G401 (cell line): ENCODE measurements at places on chromosomes 2 and 18.
A peak's percentile ranks its signal among the peaks of the same experiment; 100 is the strongest.

DNA sequence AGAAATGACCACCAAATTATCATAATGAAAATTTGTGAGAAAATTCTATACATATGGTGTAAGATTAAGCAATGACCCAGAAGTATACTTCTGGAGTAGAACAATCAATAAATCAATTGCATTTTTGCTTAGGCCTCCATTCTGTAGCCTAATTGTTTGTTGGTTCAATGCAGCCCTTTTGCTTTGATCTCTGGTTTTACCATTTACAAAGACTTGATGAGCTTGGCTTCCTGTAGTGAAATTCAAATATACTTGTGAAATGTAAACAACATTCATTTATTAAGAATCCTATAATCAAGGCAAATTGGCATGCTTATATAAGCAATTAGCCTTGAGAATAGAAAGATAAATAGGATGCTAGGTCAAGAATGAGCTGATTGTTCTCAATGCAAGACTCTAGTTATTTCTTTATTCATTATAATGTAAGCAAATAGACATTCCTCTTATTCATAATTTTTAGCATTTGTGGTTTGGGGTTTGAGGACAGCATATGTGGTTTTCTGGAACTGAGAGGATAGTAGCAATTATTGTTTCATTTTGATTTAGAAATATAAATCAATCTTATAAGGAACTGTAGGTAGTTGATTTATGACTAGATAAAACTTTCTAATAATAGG, 9.7 kb downstream of the FMNL2 start:
- DNase-seq, result no peak

DNA sequence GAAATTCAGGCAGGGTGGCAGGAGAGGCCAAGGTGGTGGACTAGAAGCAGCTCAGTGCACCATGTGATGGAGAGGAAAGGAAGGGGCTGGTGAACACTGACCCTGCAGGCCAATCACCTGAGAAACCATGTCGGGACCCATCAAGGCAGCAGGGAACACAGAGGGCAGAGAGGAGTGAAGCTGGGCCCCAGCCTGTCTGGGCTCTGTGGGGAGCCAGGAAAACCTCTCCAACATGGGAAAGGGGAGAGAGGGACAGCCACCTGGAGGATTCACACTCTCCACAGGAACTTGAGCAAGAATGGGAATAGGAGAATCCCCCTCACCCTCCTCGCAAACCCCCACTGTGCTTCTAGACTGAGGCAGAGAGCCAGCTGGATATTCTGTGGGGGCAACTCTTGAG, 85.5 kb upstream of the CYP26B1 start:
- no peak for DNase-seq

- no peak for DNase-seq
These were observed 1348.0 kb upstream of the PIK3C3 start for GRCh38 chr18:40606996-40607395.

DNA sequence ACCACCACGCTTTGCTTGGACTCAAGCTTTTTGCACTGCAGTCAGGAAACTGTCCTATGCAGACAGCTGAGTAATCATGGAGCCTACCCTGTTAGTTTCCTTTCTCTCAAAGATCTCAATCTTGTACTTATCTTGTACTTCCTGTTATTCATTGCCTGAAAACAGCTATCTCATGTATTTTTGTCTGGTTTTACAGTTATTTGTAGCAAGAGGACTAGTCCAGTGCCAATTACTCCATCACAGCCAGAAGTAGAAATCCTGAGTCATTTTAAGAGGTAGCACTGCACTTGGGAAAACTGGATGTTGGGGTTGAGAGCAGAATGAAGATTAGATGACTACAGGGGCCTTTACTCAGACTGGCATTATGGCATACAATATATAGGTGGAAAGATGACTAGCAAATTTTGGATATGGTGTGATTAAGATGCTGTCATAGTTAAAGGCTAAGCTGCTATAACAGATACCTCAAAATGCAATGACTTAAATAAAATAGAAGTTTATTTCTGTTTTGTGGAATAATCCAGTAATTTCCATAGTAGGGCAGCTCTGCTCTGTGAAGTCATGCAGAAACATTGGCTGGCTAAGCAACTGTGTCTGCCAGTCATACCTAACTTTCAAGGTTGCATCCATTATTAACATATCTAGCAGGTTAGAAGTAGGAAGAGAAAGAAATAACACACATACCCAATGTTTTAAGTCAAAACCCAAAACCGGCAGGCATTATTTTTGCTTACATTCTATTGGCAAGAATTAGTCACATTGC, 21.1 kb upstream of the CHMP3 start:
- DNase-seq, result no peak

DNA sequence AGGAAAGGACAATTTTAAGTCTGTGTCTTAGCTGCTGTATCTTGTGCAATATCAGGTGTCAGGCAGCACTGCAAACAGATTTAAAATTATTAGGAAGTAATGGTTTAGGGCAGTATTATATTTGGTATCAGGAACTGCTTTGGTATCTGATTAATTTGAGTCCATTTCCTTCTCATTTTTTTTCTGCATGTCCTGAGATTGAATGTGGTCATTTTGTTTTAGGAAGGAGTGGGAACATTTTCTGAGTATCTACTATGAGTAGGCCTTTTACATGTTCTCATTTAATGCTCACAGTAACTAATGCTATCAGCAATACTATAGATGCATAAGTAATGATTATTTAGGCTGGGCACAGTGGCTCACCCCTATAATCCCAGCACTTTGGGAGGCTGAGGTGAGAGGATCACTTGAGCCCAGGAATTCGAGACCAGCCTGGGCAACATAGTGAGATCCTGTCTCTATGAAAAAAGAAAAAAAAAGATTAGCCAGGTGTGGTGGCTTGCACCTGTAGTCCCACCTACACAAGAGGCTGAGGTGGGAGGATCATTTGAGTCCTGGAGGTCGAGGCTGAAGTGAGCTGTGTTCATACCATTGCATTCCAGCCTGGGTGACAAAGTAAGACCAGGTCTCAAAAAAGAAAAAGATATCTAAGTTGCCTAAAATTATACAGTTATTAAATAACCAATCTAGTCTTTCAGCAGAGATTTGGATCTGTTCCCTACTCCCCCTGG, 4.7 kb downstream of the FMNL2 start:
- no peak for DNase-seq

DNA sequence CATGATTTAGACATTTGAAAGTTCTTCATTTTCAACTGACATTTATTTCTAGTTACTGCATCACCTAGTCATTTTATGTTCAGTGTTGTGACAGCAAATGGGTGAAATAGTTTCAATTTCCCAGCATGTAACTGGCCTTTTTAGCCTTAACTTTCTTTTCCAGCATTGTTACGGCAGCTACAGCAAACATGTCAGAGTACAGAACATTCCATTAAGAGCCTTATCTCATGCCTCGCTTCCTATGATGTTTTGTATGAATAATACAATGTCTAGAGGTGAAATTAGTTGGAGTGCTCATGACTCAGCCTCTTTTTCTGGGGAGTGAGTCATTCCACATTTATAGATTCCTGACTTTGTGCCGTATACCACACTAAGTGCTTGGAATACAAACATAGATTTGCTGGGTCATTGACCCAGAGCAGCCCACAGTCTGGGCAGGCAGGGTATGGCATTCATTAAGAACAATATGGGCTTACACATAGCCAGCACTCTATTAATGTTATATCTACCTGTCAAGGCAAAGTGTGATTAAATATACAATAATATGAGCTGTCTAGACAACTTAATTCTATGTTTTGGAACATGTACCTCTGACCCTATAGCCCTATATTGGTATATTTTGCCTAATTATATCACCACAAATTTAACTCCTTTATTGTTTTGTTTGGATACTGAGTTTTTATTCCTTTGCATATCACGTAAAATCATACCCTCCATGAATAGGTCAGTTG, 72.2 kb downstream of the MAP2 start:
- DNase-seq, result no peak

DNA sequence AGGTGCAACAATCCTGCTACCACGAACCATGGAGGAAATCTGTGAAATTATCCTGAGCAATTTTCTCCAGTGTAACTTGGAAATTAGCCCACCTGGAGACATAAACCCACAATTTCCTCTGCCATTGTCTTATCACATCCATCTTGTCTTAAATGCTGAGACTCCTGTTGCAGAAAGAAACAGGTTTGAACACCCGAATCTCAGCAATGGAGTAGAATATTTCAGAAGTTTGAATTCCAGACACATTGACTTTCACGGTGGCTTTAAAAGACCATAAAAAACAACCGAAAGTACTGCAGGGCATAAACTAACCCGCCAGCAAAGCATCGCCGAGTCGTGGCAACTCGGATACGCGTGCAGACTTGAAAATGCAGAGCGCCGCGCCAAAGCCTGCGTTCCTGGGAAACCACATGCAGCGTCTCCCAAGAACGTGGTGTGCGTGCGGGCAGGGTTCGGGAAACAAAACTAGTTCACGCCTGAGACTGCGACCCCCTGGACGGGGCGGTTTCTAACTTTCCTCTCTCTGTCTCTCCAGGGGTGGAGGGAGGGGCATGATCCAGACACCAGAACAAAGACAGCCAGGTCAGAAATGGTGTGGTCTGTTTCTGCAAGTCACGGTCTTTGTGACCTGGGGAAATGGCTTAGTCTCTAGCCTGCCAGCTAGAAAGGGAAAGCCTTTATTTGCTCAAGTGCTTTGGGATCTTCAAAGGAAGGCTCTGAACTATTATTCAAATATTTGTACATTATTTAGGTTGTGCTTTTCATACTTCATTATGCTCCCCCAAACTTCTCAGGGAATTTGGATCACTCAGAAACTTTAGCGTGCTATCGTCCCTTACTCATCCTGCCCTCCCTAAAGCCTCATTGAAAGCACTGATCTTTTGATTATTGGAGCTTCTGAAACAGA, 26.9 kb upstream of the KCTD1 start:
- DNase-seq, result peak; percentile 13

DNA sequence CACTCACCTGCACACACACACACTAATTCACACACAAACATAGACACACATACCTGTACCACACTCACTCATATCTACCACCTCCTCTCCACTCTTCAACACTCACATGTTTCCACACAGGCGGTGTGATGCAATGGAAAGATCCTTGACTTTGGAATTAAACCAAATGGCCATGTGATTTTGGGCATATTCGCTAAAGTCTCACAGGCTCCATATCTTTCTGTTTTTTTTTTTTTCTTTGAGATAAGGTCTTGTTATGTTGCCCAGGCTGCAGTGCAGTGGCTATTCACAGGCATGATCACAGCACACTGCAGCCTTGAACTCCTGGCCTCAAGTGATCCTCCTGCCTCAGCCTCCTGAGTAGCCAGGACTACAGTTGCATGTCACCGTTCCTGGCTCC, 91.1 kb upstream of the MEX3C start:
- no peak for DNase-seq

DNA sequence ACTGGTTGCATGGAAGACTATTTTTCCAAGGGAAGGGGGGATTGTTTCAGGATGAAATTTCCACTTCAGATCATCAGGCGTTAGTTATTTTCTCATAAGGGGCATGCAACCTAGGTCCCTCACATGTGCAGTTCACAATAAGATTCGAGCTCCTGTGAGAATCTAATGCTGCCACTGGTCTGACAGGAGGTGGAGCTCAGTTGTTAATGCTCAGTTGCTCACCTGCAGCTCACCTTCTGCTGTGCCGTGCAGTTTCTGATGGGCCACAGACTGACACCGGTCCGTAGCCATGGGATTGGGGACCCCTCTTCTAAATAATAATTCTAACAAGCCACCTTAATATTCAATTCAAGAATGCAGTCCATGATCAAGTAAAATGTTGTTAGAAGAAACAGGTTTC, 34.9 kb downstream of the PLCL1 start:
- peak; percentile 35 for DNase-seq

DNA sequence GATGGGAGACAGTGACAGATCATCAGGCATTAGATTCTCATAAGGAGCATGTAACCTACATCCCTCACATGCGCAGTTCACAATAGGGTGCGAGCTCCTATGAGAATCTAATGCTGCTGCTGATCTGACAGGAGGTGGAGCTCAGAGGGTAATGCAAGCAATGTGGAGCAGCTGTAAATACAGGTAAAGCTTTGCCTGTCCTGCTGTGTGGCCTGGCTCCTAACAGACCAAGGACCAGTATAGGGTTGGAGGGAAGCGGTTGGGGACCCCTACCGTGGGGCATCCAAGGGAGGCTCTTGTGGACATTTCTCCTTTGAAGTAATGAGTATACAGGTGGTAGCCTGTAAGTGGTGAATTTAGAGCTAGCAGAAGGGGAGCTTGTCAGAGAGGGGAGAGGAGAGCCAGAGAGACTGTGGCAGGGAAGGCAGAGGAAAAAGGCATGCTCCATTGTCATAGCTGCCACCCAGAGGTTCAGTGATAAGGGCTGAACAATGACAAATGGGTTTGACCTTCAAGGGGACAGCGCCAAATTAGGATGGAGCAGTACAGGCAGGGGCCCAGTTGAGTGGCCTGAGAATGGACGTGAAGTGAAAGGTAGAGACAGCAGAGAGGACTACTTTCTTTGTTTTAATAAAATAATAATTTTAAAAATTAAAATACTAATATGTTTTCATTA, 15.2 kb upstream of the TMBIM1 start:
- DNase-seq, result no peak

GRCh38 chr2:8564475-8564874, 117.4 kb upstream of the ID2 start:
- no peak for DNase-seq

- DNase-seq, result peak; percentile 96
These were observed 30.4 kb downstream of the SRSF7 start for GRCh38 chr2:38720613-38721241.

DNA sequence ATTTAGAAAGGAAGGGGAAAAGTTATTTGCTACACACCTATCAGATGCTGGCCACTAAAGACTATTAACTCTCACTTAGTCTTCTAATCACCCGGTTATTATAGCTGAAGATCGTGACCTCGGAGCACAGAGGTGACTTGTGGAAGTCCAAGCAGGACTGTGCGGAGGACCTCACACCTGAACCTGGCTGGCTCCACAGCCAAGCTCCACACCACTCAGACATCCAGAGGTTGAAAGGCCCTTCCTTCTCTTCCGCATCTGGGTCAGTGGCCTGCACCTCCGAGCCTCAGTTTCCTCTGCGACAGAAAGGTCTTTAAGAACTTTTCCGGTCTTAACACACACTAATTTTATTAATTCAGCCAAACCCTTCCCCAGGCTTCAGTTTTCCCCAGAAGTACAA, 57.9 kb downstream of the TNS1 start:
- DNase-seq, result no peak

GRCh38 chr18:49999128-49999527, 185.8 kb upstream of the ACAA2 start:
- no peak for DNase-seq

DNA sequence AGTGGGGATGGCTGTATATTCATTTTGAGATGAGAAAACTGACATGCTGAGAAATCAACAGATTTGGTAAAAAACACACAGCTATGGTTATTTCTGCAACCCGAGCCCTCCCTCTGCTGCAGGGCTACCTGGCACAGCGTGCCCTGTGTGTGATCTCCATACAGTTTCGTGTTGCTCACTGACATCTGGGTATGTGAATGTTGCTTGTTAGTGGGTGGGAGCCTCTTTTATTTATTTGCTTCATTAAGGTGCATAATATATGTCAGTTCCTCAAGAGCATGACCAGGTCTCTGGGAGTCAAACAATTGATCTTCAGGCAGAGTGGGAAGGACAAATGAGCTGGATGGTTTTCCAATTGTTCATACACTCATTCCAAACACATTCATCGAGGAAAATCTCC, 139.1 kb upstream of the FHL2 start:
- DNase-seq, result no peak
